ENCODE measurements at places on chromosomes 2 and 18.

DNA sequence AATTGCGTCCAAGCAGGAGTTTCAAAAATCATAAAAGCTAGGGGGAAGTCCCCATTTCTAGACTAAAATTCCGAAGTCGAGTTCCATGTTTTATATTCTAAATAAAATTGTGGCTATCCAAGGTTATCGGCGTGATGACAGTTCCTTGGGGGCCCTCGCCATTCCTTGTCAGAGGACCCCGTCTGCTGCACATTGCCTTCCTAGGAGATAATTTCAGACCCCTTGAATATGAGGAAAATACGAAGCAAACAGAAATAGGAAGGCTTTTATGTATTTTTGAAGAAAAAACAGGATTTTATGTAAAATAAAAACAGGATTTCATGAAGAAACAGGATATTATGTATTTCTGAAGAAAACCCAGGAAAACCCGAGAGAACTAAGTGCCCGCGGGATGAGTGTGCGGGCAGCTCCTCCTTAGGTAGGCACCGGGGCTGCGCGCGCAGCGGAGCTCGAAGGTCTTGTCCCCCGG, 465 bp upstream of the PLEKHA3 start:
- DNase-seq: no peak

- DNase-seq: no peak
Observed at GRCh38 chr18:63271881-63272299, 47.7 kb downstream of the BCL2 start.

GRCh38 chr2:134927195-134927594, 8.6 kb downstream of the CCNT2 start:
- no peak for DNase-seq

DNA sequence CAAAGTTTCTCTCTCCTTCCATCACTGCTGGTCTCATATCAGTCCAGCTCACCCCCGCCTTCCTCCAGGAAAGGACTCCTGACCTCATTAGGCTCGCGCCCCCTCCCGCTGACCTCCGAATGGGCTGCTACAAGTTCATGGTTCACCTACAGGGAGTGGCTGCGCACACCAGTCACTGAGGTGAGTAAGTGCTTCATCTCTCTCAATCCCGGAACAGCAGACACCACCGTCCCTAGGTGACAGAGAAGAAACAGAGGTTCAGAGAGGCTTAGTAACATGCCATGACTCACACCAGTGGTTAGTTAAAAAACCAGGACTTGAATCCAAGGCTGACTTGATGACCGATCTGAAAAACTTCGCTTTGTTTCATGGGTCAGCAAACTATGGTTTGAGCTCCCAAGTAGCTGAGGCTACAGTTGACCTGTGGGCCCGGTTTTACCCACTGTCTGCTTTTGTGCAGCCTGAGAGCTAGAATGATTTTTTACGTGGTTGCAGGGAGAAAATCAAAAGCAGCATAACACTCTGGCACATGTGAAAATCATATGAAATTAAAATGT, 42.0 kb downstream of the ZFP36L2 start:
- peak; percentile 23 for DNase-seq

DNA sequence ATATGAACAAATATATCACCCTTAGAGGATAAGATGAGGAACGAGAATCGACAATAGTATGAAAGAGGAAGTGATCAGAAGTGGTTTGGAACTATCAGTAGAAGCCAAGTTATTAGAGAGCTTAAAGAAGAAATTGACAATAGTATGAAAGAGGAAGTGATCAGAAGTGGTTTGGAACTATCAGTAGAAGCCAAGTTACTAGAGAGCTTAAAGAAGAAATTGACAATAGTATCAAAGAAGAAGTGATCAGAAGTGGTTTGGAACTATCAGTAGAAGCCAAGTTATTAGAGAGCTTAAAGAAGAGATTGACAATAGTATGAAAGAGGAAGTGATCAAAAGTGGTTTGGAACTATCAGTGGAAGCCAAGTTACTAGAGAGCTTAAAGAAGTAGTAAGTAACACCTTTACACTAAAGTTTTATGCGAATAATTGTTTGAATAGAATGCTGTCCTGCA, 175.5 kb downstream of the ZNF407 start:
- no peak for DNase-seq

GRCh38 chr2:150557020-150557600, 69.6 kb upstream of the RND3 start:
- no peak for DNase-seq

DNA sequence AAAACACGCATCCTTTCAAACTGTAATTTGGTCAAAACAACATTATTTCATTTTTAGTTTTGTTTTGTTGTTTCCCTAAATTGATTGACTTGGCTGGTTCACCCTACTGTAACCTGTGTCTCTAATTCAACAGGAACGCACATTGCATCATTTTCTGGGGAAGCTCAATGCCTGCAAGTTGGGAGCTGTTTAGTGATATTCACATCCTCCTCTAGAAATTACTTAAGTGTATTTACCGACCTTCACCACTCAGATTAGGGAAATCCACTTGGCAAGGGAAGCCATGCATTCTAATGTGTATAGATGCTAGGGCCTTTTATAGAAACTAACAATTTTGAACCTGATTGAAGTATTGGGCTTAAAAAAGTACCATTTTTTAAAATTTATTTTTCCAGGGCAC, 7.3 kb upstream of the TPO start:
- no peak for DNase-seq

DNA sequence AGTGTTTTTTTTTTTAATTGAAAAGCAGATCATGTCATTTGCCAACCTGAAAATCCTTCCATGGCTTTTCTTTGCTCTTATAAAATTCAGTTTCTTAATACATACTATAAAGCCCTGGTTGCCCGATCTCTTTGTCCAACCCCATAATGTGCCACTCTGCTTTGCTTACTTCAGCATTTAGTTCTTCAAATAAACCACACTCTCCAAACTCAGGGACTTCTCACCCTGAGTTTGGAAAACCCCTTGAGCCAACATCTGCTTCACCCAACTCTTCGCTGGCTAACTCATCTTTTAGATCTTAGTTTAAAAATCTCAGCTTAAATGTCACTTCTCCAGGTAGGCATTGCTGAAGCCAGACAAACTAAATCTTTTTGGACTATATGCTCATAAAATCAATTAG, 1.3 kb upstream of the STAT1 start:
- DNase-seq: no peak

GRCh38 chr2:95310651-95311050, 13.5 kb downstream of the KCNIP3 start:
- no peak for DNase-seq

DNA sequence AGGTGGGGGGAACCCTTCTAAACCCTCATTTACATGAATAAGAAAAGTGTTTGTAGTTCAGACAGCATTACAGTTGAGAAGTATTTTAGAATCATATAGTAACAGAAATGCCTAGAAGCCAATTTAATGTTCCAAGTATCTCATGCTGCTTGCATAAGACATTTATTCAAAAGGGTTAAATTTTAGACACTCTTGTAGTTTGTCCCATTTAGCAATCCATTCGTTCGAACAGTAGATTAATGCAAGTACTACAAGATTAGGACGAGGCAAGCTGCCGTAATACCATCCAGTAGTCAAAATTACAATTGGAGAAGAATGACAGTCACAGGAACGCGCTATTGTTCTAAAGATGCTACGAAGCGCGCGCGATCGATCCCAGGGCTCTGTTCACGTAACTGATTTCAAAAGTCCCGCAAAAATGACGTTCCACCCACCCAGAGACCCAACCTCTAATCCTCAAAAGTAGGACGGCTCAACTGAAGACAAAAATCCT, 1.2 kb downstream of the TMEM237 start:
- no peak for DNase-seq

GRCh38 chr2:126771501-126772195, 115.7 kb downstream of the GYPC start:
- DNase-seq: no peak

DNA sequence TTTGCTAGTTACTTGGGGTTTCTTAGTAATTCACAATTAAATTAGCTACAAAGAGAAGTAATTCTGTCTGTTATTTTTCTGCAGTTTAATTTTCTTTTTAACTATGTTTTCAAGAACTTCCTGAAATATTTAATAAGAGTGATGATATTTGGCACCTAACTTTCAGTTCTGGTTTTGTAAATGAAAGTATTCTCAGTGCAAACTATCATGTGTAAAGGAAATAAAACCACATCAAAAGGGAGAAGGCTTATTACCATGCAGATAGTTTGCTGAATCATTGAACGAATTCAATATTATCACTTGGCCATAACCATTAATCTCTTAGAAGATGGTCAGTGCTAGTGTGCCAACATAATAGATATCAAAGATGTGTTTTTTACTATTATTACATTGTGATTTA, 29.2 kb downstream of the DYTN start:
- DNase-seq: no peak

GRCh38 chr2:191983186-191983585, 136.3 kb upstream of the CAVIN2 start:
- no peak for DNase-seq

- no peak for DNase-seq
Observed at GRCh38 chr2:45084361-45085020, 75.2 kb upstream of the SIX2 start.

DNA sequence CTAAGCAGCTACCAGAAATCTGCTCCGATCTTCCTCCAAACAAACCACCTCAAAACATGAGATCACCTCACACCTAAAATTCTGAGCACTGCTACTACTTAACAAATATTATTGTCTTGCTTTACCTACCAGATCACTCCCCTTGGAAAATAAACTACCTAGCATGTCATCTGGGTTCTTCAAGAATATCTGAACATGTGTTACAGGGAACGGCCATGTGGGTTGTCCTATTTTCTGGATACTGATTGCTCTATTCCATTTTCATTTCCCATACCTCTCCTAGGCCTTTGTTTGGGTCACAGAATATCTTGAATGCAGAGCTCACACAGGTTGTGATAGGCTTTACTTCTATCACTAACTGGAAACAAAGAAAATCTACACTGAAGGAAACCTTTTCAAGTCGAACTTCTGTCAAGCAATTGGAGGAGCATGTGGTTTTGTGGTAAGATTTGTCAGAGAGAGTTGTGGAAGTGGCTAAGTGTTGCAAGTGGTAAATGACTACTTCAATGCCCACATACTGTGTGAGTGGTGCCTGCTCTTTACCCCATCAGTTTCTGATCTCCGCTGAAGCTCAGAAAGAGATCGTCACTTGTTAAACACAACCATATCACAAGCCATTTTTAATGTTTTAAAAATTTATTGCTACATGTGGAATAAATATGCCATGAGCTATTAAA, 739.1 kb upstream of the ZEB2 start:
- DNase-seq: peak; percentile 25

- DNase-seq: no peak
Observed at GRCh38 chr2:226020176-226020575, 620.7 kb downstream of the NYAP2 start.

DNA sequence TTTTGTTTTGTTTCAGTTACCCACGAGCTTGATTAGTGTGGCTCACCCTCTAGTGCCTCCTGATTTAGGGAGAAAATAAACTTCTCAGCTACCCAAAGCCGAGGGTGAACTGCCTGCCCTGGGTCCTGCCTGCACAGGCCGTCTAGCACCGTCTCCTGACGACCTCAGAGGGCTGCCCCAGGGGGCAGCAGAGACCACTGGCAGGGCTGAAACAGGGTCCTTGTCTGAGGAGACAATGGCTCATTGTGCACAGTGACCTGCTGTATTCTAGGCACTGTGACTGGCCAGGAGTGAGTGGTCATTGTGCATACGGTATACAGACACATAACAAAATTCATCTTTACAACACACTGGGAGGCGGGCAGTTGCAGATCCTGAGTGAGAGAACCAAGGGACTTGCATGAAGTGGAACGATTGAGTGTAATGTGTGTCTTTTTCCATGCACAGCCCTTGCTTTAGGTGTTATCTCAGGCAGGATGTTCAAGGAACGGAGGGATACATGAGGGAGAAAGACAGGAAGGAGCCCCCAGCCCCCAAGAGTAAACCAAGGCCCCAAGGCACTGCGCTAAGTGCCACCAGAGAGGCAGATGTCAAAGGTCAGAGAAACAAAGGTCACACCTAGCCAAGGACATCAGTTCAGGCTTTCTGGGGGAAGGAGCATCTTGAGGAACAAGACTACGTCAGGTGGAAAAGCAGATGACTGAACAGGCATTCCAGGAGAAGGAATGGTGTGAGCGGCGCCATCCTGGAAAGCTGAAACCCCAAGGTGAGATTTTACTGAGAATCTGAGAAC, 421.3 kb downstream of the LPIN1 start:
- no peak for DNase-seq

- DNase-seq: no peak
Observed at GRCh38 chr2:168152902-168153530, 94.4 kb downstream of the STK39 start.

- no peak for DNase-seq
Observed at GRCh38 chr2:206984206-206984605, 44.9 kb downstream of the CPO start.

DNA sequence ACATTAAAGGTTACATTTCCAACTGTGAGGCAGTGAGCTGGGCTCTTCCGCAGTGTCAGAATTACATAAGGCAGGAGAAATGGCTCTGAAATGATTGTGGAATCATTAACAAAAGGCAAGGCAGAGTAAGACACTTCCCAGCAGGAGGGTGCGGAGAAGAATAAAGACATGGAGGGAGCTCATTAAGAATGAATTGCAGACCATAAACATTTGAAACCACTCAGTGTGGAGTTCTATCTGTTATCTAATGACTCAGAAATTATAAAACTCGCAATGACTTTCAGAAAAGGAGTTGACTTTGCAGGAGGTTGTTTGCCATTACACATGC, 77.0 kb downstream of the SMIM21 start:
- DNase-seq: no peak

- no peak for DNase-seq
Observed at GRCh38 chr2:17538844-17539554, 1.5 kb upstream of the VSNL1 start.

DNA sequence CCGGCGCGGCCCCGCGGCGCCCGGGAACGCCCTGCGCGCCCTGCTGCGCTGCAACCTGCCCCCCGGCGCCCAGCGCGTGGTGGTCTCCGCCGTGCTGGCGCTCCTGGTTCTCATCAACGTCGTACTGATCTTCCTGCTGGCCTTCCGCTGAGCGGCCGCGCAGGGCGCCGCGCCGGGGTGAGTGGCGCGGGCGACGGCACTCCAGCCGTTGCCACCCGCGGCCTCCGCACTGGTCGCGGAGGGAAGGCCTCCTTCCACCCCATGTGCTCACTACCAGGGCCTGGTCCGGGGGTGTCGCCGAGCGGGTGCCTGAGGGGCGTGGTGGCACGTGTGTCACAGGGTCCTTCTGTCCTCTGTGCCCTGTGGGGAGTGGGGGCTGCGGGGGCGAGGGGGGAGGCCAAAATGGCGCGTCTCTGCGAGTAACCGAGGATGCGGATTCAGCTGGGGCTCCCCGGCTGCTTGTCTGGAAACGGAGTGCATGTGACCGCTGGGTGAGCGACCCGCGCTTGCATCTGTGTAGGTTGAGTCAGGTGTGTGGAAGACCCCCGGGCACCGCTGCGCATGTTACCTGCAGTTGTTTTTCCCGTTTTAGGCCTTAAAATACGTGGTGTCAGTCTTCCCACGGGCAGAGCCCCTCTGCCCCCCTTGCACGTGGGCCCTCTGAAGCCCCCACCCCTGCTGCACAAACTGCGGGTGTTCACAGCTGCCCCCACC, 58.0 kb downstream of the FAM168B start:
- no peak for DNase-seq

Measured in CD4-positive, alpha-beta T cell treated with Interleukin-4 for 1 hour (primary cell).